ENCODE measurements at places on chromosomes 7 and 10.

- DNase-seq = no peak
Observed at GRCh38 chr7:41792120-41792519, 89.2 kb upstream of the INHBA start.

DNA sequence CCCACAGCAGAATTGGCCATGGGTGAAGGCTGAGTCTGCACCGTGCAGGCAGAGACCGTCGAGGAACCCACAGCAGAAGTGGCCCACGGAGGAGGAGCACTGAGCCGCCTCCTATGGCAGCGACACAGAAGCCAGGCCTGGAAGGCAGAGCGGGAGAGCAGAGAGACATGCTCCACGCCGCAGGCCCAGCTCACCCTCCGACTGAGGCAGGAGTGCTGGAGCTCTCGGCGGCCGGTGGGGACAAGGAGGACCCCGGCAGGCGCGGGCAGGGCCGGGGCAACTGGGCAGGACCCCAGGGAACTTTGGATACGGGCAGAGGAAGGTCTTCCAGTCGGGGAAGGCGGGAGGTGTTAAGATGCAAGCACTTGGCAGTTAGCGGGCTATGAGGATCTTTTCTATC lies 420.4 kb downstream of the DNAJB6 start:
- DNase-seq = no peak

DNA sequence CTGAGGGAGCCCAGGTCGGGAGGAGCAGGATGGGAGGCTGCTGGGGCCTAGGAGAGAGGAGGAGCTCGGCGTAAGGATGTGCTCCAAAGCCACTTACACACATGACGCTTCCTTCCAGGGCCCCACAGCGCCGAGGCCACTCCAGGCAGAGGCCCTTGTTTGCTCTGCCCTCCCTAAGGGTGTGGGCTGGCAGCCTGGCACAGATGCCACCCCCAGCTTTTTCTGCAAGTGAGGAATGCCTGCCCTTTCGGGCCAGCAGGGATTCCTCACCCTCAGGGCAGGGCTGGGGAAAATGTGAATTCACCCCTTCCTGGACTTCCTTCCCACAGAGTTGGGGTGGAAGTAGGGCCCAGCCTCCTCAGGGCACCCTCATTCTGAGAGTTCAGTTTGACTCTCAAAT lies 5.6 kb upstream of the AQP1 start:
- no peak for DNase-seq

- DNase-seq = no peak
Observed at GRCh38 chr7:99111591-99111990, 32.3 kb downstream of the SMURF1 start.
